T-helper 17 cell (primary cell): ENCODE measurements at places on chromosomes 16 and 17. TPM values are rescaled to one million over a fixed set of nuclear protein-coding genes. Genes with fewer than 3 reads are reported as not detected.

CIBAR2 gene
- total RNA-seq: not detected

- peaks cover 15% of the 10 kb centered on the region for H3K4me1 ChIP-seq
- H3K27ac ChIP-seq: no peak overlapping the region
- H3K36me3 ChIP-seq: peaks cover 11% of the 10 kb centered on the region
- no peak for DNase-seq
- H3K27me3 ChIP-seq: peaks cover 56% of the 10 kb centered on the region
- no peak overlapping the region for H3K4me3 ChIP-seq
Measured at GRCh38 chr17:19260958-19261357, 23.8 kb downstream of the EPN2 start.

DNA sequence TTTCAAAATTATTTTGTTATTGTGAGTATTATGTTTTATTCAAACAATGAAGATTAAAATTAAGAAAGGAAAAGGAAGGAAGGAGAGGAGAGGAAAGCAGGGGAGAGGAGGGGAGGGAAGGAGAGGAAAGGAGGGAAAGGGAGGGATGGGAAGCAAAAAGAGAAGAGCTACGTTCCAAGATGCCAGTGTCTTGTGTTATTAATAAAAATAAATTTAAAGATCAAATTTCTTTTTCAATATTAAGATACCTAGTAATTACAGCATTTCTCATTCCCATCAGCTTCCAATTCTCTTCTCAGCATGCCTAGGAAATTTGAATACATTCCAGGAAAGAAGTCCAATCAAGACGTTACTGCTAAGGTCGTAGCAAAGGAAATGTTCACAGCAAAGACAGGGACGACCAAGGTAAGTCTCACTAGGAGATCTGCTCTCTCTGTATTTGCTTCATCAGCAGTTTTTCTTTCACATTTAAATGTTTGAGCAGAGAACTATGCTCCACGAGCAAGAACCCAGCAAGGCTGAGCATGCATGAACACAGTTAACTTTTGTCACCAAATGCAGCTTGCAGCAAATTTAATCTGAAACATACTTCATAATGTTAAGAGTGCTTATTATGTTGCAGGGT is 63.3 kb upstream of the HLF start:
- H3K36me3 ChIP-seq: no peaks in the 10 kb centered on the region
- H3K4me1 ChIP-seq: peaks cover 3% of the 10 kb centered on the region
- H3K4me3 ChIP-seq: no peak overlapping the region
- no peak for DNase-seq
- no peak overlapping the region for H3K27ac ChIP-seq

METTL26 gene
- 39.2 TPM for total RNA-seq

GRCh38 chr16:15849209-15849981 is 7.4 kb downstream of the MYH11 start:
- H3K27me3 ChIP-seq: peaks cover 17% of the 10 kb centered on the region
- no peak overlapping the region for H3K27ac ChIP-seq
- H3K36me3 ChIP-seq: peaks cover 2% of the 10 kb centered on the region
- no peak for DNase-seq

GRCh38 chr16:22189473-22190080 is 16.5 kb upstream of the EEF2K start:
- peak overlapping the region; percentile 91 for H3K4me3 ChIP-seq
- peak overlapping the region; percentile 97 for H3K27ac ChIP-seq
- H3K27me3 ChIP-seq: no peaks in the 10 kb centered on the region
- DNase-seq: no peak
- H3K36me3 ChIP-seq: no peaks in the 10 kb centered on the region
- H3K4me1 ChIP-seq: peaks cover 46% of the 10 kb centered on the region

- no peaks in the 10 kb centered on the region for H3K27me3 ChIP-seq
- peaks cover 3% of the 10 kb centered on the region for H3K4me1 ChIP-seq
- no peak for DNase-seq
- H3K4me3 ChIP-seq: no peak overlapping the region
Measured at GRCh38 chr17:69232650-69233049, 4.0 kb upstream of the ABCA10 start.

- no peak overlapping the region for H3K27ac ChIP-seq
- peaks cover 14% of the 10 kb centered on the region for H3K4me1 ChIP-seq
- H3K27me3 ChIP-seq: no peaks in the 10 kb centered on the region
- no peak for DNase-seq
Measured at GRCh38 chr16:14125708-14126107, 54.6 kb downstream of the MRTFB start.

HOXB7 gene
- total RNA-seq: not detected

PKD1 gene
- 88.9 TPM for total RNA-seq

GRCh38 chr17:75891022-75891604 is 5.6 kb downstream of the TRIM65 start:
- no peak overlapping the region for H3K27ac ChIP-seq
- no peaks in the 10 kb centered on the region for H3K27me3 ChIP-seq
- no peak overlapping the region for H3K4me3 ChIP-seq
- peaks cover 21% of the 10 kb centered on the region for H3K4me1 ChIP-seq

KRT33B gene
- total RNA-seq: not detected

GRCh38 chr16:5059386-5060072 is 6.2 kb downstream of the C16orf89 start:
- H3K4me3 ChIP-seq: no peak overlapping the region
- no peak for DNase-seq
- H3K4me1 ChIP-seq: peaks cover 4% of the 10 kb centered on the region
- H3K27ac ChIP-seq: no peak overlapping the region
- peaks cover 9% of the 10 kb centered on the region for H3K27me3 ChIP-seq

DNA sequence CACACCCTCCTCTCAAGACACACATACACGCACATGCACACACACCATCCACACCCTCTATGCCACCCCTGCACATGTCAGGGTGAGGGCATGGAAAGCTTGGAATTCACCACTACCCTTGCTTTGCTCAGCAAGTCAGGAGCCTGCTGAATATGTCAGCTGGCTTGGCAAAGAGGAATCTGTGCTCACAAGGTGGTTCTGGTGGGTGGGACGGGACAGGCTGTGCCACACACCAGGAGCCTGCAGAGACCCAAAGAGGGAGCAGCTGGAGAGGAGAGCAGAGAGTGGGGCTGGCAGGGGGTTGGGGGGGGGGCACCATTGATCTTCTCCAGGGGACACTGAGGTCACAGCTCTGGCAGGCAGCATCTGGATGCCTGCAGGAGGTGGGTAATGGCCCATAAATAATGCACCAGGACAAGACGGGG is 48.7 kb upstream of the NDRG4 start:
- H3K36me3 ChIP-seq: no peaks in the 10 kb centered on the region
- no peak overlapping the region for H3K27ac ChIP-seq
- peaks cover 2% of the 10 kb centered on the region for H3K4me1 ChIP-seq
- H3K4me3 ChIP-seq: no peak overlapping the region

CBX8 gene
- total RNA-seq: 3.6 TPM

- peaks cover 2% of the 10 kb centered on the region for H3K4me1 ChIP-seq
- no peak for DNase-seq
- H3K36me3 ChIP-seq: peaks cover 4% of the 10 kb centered on the region
- no peaks in the 10 kb centered on the region for H3K27me3 ChIP-seq
- no peak overlapping the region for H3K27ac ChIP-seq
- H3K4me3 ChIP-seq: no peak overlapping the region
Measured at GRCh38 chr16:877242-878071, 76.9 kb upstream of the GNG13 start.

NEUROD2 gene
- not detected for total RNA-seq

CA7 gene
- not detected for total RNA-seq
